ENCODE measurements at places on chromosomes 7 and 10.

GRCh38 chr7:134101716-134102115, 25.4 kb upstream of the LRGUK start:
- no peak for DNase-seq

GRCh38 chr7:10646194-10646593, 327.5 kb upstream of the PHF14 start:
- DNase-seq, result no peak

GRCh38 chr7:30924624-30925023, 13.0 kb downstream of the AQP1 start:
- DNase-seq, result no peak

GRCh38 chr10:15168291-15168785, at the start of gene NMT2:
Gene NMT2, minus strand, starts transcription at chr10:15168693. Its CDS starts 81 bp downstream, at chr10:15168612.
- DNase-seq, result no peak

GRCh38 chr7:105354383-105354782, 34.3 kb downstream of the SRPK2 start:
- DNase-seq, result no peak

- no peak for DNase-seq
Observed at GRCh38 chr7:111162692-111163091, 71.8 kb downstream of the LRRN3 start.

DNA sequence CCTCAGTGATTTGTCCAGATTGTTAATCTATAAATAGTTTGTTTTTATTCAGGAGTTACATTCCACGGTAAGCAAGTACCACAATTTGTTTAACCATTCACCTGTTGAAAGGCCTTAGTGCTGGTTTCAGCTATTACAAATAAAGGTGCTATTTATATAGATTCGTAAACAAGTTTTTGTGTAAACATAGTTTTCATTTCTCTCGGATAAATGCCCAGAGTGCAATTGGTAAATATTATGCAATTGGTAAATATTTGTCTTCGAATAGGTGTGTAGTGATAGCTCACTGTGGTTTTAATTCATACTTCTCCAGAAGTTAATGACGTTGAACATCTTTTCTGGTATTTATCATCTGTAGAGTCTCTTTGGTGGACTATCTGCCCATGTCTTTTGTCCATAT, 76.4 kb upstream of the RSU1 start:
- DNase-seq, result no peak

DNA sequence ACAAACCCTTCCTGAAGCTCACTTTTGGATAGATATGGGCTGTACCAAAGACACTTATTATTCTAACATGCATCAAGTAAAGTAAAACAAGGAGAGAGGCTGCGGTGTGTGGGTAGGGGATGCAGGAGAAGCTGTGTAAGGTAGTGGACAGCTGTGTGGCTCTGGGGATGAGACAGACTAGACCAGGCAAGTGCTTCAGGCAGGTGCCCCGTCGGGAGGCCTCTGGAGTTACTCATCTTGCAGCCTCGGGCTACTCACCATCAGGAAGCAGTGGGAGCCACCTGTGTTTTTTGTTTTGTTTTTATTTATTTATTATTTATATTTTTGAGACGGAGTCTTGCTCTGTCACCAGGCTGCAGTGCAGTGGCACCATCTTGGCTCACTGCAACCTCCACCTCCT, 49.3 kb upstream of the NCAPG2 start:
- no peak for DNase-seq

GRCh38 chr7:116876664-116877442, 14.5 kb downstream of the CAPZA2 start:
- no peak for DNase-seq

GRCh38 chr7:106538638-106539037, 122.3 kb downstream of the CCDC71L start:
- no peak for DNase-seq

GRCh38 chr7:1936531-1937251, 266.6 kb downstream of the ELFN1 start:
- DNase-seq, result no peak

DNA sequence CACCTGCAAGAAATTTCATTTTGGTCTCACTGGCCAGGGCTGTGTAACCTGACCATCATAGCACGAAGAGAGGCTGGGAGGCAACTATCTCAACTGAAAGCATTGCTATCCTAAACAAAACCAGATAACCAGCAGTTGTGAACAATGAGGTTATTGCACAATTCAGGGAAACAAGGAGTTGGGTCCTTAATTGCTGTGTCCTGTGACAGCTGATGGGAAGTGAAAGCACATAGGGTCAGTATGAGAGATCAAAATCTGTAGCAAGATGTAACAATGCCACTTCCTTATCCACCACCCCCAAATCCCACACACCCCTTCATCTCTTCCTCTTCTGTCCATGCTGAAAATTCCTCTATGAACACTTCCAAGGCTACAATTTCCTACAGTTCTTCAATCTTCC, 80.2 kb downstream of the HTR7 start:
- DNase-seq, result no peak

- no peak for DNase-seq
Observed at GRCh38 chr10:62978482-62978881, 154.6 kb upstream of the NRBF2 start.

DNA sequence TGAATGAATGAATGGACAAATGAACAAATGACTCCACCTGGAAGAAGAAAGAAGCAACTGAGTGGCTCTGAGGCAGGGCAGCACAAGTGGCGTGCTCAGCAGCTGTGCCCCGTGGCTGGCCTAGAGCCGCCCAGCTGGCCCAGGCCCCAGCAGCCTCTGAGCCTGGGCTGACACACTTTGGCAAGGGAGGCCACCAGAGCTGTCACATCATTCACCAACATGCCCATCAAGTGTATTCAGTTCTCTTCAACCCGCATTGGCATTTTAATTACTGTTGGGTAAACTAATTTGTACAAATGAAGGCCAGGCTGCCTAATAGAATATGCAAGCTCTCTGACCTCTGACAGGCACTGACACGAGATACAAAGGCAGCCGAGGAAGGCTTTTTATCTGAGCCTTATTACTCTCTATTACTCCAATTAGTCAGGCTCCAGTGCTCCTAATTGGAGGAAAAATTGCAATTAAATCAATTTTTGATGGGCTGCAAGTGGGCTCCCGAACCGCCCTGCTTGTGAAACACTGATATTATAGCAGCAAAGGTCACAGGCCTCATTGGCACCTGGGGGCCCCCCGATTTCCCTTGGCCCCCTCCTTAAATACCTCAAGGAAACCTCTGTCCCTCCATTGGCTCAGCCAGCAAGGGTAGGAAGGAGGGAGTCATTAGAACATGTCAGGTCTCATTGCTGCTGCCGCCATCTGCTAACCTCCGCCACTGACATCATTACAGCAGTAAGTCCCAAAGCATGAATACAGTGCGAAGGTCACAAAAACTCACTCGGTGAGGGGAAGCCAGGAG, 41.9 kb downstream of the DPCD start:
- DNase-seq, result no peak

GRCh38 chr7:134457210-134457609, 1.7 kb downstream of the AKR1B1 start:
- DNase-seq, result no peak

DNA sequence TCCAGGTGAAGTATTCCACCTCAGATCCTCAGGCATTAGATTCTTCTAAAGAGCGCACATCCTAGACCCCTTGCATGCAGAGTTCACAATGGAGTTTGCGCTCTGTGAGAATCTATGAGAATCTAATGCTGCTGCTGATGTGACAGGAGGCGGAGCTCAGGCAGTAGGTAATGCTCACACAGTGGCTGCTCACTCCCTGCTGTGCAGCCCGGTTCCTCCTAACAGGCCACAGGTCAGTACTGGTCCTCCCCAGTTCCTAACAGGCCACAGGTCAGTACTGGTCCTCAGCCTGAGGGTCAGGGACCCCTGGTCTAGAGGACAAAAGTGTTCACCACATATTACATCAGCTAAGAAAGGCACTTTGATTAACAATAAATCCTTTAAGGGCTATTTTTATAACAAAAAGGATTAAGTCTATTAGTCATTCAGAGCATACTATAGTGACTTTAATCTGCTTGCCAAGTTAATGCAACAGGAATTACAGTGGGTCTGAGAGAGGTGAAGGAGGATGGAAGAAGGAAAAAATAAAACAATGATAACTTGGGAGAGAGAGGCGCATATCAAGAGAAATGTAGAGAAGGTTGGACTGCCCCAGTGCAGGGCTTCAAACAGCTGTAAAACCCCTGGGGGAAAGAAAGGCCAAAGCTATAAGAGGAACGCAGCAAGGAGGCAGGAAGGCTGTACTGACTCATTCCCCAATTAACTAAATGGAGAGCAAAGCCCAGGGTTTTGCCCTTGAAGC, 49.2 kb downstream of the CUL2 start:
- no peak for DNase-seq

GRCh38 chr7:15218261-15218660, 315.7 kb upstream of the DGKB start:
- no peak for DNase-seq

DNA sequence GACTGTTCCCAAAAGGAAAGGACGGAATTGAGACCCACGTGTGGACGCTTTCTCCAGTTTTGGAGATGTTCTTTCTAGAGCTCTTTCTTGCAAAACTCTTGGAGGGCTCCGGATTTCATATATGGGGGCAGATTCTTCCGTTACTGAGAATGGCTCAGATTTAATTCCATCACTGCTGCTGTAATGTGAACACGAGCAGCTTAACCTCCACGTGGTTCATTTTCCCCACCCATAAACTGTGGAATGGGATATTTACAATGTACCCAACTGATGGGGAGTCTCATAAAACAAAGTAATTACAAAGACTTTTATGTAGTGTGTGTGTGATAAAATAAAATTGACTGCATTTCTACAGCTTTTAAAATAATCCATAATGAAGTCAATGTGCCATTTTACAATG, 15.1 kb upstream of the MSRB2 start:
- DNase-seq, result no peak

GRCh38 chr7:86981127-86981526, 78.3 kb downstream of the ELAPOR2 start:
- DNase-seq, result no peak

DNA sequence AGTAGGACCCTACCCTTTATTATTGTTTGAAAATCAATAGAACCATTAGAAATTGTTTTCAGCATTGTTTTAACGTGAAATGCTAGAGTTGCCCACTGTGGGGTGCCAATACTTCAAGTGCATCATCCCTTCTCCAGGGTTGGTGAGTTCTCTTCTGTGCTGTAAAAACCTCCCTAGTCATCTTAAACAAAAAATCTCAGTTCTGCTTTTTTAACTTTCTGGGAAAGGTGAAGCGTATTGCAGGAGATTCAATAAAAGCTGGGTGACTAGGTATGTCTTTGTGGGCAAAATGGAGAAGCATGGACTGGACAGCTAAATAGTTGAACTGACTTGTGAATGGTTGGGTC, 699.1 kb downstream of the SUGCT start:
- no peak for DNase-seq

- no peak for DNase-seq
Observed at GRCh38 chr7:405489-406211, 114.0 kb downstream of the PDGFA start.

DNA sequence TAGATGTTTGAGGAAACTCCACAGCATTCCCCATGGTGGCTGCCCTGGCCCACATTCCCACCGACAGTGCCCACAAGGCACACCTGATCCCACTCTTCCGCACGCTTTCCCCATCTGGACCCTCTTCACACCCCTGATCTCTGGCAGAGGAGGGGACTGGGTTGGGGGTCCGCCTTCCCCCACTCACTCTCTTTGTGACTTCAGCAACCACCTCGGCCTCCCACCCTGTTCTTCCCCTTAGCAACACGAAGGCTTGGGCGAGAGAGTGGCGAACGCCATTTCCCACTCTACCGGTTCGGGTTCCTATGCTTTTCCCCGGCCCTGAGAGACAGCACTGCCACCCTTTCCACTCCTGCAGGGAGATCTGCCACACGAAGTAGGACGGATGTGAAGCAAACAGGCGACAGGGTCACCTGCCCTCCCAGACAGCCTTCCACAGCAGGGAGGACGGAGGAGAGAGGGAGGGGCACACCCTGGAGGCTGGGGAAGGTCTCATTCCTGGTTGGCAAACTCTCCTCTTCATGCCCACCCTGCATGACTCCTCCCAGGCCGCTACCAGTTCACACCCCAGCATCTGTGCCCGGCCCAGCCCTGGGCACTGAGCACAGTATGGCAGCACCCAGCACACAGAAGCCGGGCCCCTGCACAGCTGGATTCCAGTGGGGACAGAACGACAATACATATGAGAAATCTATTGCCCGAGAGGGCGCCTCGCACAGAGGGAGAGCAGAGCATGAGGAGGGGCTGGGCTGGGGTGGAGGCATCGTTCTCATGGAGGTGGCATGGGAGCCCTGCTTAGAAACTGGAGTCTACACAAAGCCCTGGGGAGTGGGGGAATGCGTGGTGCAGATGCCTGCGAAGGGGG, 93.5 kb downstream of the PAXIP1 start:
- no peak for DNase-seq

GRCh38 chr10:90718182-90718581, 139.7 kb downstream of the HTR7 start:
- DNase-seq, result no peak
